ENCODE measurements at places on chromosomes 3 and 15.

- no peaks in the 10 kb centered on the region for H3K4me1 ChIP-seq
- no peak for DNase-seq
- no peaks in the 10 kb centered on the region for H3K27me3 ChIP-seq
- no peaks in the 10 kb centered on the region for H3K36me3 ChIP-seq
- no peak overlapping the region for H3K4me3 ChIP-seq
Measured at GRCh38 chr3:8846176-8846575, 76.8 kb upstream of the OXTR start.

DNA sequence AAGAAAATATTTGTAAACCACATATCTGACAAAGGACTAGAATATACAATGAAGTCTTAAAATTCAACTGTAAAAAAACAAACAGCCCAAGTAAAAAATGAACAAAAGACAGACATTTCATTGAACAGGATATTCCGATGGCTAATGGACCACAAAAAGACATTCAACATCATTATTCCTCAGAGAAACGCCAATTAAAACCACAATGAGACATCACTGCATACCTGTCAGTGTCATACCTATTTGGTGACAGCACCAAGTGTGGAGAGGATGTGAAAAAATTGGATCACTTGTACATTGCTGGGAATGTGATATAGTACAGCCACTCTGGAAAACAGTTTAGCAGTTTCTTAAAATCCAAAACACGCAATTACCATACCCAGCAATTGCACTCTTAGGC, 29.9 kb upstream of the TJP1 start:
- no peak overlapping the region for H3K27ac ChIP-seq
- H3K4me3 ChIP-seq: no peak overlapping the region
- no peaks in the 10 kb centered on the region for H3K27me3 ChIP-seq
- H3K36me3 ChIP-seq: no peaks in the 10 kb centered on the region
- no peak for DNase-seq

DNA sequence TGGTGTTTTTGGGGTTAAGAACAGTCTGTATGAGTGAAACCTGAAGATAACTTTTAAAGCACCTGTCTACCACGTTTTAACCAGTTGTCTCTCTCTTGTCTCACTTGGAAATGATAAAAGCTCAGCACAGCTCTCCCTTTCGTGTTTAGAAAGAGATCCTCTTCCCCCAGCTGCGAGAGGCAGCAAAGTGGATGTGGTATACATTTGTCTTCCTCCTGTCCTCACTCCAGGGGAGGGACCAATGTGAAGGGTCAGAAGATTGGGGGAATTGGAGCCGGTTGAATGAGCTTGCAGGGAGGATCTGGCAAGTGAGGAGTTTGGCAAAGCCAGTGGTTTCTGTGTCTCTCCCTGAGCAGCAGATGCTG, 14.6 kb downstream of the SMAD6 start:
- H3K36me3 ChIP-seq: no peaks in the 10 kb centered on the region
- DNase-seq: no peak
- H3K4me1 ChIP-seq: peaks cover 14% of the 10 kb centered on the region
- no peak overlapping the region for H3K4me3 ChIP-seq

DNA sequence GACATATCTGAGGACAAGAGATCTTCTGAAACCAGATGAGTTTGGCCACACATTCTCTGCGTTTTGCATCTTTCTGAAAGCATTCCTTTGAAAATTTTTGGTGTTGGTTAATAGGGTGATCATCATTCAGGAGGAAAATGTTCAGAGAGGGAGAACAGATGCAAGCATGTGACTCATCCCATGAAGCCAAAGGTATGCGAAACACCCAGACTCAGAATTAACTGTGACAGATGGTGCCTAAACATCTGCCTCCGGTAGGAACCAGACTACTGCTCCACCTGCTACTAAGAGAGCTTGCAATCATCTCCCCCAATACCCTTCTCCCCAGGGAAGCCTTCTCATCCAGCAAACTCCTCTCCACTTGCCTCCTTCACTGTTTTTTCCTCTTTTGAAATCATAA, 46.2 kb downstream of the TRIM69 start:
- H3K36me3 ChIP-seq: no peaks in the 10 kb centered on the region
- H3K27me3 ChIP-seq: no peaks in the 10 kb centered on the region
- DNase-seq: no peak
- H3K27ac ChIP-seq: no peak overlapping the region

- no peak overlapping the region for H3K27ac ChIP-seq
- peaks cover 12% of the 10 kb centered on the region for H3K4me1 ChIP-seq
- H3K4me3 ChIP-seq: no peak overlapping the region
- no peaks in the 10 kb centered on the region for H3K27me3 ChIP-seq
- H3K36me3 ChIP-seq: no peaks in the 10 kb centered on the region
Measured at GRCh38 chr3:8438507-8439079, 63.0 kb upstream of the LMCD1 start.

DNA sequence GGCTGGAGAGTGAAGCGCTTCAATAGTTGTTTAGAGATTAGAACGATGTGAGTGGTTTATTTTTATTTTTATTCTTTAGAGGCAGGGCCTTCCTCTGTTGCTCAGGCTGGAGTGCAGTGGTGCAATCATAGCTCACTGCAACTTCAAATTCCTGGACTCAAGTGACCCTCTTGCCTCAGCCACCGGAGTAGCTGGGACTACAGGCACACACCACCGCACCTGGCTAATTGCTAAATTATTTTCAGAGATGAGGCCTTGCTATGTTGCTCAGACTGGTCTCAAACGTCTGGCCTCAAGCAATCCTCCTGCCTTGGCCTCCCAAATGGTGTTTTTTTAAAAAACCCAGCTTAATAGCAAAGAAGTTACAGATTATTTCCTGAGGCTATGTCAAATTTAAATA, 29.0 kb downstream of the PPARG start:
- no peaks in the 10 kb centered on the region for H3K27me3 ChIP-seq
- H3K4me3 ChIP-seq: no peak overlapping the region
- peaks cover 37% of the 10 kb centered on the region for H3K4me1 ChIP-seq

All from heart right ventricle (tissue), 16 donors.